Activated gamma-delta T cell treated with anti-CD3 and anti-CD28 coated beads, Interleukin-2, amount 50 U/mL, for 16 hours (primary cell): ENCODE measurements at places on chromosomes 12 and 14.

DNA sequence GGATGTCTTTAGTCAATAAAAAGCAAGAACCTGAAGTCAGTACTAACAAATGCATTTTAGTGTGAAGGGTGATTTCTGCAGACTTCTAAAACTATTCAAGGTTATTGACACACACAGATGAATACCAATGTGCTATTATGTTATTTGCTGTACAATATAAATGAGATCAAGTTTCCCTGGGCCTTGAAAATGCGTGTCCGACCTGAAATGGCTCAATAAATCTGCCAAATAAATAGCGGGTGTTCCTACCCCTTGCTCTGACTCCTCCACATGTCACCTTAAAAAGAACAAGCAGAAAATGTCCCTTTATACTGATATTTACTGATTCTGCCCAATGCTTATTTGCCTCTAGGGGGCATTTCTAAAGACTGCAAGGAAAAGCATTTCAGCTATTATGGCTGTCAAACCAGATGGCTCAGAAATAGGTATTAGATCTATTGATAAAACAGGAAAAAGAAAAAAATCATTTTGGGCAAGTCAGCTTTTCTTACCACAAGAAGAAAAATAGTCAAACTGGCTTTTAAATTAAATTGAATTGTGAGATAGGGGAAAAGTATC is 367.3 kb upstream of the KITLG start:
- DNase-seq = no peak

DNA sequence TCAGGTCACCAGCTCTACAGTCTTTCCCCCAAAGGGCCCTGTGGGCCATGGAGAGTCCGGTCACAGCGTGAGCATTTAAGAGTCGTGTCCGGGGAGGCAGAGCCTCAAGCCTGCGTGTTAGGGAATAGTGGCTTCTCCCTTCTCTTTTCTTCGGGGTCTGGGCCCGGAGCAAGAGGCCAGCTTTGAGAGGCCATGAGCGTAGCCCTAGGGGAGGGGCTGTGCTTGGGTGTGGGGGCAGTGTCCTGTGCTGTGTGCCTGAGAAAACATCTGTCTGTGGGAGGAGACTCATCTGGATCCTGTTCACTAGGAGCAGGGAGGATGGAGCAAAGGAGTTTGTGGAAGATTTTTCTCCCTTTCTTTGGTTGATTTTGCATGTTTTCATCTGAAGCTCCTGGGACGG is 5.3 kb downstream of the LRP1-AS start:
- DNase-seq = no peak

GRCh38 chr14:81453166-81453766 is 53.1 kb upstream of the STON2 start:
- peak; percentile 26 for DNase-seq

DNA sequence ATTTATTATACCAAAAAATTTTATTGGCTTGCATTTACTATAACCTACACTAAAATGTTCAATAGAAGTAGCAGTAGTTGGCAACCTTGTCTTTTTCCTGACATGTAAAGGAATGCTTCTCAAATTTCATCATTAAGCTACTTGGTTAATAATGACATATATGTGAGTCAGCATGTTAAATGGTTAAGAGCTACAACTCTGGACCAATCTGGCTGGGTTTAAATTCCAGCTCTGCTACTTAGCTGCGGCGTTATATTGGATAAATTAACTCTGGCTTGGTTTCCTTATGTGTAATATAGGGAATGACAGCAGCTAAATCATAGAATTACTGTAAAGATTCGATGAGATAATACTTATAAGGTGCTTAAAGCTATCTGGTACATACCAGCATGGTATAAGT is 53.7 kb upstream of the OTOGL start:
- no peak for DNase-seq

GRCh38 chr14:91888641-91889476 is 21.5 kb upstream of the TC2N start:
- no peak for DNase-seq

- DNase-seq = no peak
Observed at GRCh38 chr14:47651337-47651736, 24.1 kb downstream of the MDGA2 start.

GRCh38 chr12:132018193-132018916 is 68.6 kb downstream of the EP400 start:
- DNase-seq = no peak

- no peak for DNase-seq
Observed at GRCh38 chr14:86999036-86999435, 993.9 kb downstream of the GALC start.

- DNase-seq = no peak
Observed at GRCh38 chr12:41103614-41104013, 84.5 kb upstream of the PDZRN4 start.

DNA sequence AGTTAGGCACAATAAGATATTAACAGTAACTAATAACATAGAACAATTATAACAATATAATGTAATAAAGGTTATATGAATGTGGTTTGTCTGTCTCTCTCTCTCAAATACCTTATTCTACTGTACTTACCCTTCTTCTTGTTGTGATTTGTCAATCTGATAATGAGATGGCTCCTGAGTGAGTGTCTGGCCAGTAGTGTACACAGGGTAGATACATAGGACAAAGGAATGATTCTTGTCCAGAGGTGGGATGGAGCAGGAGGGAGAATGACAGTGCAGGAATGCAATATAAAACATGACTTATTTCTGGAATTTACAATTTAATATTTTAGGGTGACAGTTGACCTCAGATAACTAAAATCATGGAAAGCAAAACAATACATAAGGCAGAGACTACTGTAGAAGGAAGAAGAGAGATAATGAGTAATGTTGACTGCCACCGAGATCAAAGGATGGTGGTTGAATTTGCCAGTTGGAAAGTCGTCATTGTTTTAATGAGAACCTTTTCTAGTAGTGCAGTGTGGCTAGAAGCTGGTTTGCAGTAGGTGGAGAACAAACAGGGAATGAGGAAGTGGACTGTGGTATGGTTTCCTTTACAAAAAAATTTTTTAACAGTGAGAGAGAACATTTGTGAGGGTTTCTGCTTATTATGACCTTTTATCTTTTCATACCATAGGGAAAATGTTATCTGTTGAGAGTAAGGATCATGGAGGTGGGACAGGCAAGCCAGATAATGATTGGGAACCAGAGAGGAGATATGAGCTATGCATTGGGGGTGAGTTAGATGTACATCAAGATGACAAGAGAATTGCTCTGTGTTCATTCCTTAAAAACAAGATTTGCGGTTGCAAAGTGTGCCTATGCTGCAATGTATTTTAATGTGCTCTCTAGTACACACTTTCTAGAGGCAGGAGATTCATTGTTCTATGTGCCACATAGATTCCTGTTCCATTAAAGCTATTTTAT is 458.3 kb downstream of the BTG1 start:
- DNase-seq = peak; percentile 4

DNA sequence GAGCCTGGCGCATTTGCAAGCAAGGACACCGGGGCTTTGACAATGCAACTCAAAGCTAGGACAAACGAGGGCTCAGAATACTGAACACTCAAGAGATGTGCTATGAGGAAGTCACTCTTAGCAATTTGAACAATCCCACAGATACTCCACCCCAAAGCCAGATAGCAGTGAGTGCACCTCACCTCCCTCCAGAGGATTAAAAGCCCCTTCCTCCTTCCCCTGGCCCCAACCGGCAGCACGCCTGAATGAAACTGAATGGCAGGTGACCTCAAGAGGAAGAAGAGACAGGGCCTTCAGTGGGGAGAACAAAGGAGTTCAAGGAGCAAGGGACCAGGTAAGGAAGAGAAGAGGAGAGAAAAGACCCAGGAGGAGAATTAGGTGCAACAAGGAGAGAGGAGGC is 1.9 kb upstream of the KRT78 start:
- no peak for DNase-seq

DNA sequence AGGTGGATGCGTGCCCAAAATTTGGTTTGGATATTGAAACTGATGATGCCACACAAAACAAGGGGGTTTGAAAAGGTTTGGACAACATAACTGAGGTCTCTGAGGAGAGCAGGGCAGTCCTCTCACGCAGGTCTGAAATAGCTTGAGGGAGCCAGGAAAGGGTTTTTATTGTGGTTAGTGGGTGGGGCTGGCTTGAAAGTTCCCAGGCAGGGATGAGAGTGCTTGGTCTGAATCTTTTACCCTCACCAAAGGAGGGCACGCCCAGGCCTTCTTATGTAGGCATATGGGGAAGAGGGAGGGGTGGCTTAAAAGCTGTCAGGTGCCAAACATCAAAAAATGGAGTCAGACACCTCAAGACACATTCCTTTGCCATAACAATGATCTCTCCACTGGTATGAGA is 493.1 kb upstream of the CCDC196 start:
- DNase-seq = no peak

- no peak for DNase-seq
Observed at GRCh38 chr12:79547044-79547734, 143.6 kb downstream of the PAWR start.

- DNase-seq = no peak
Observed at GRCh38 chr14:69299286-69300035, 39.5 kb downstream of the GALNT16 start.

DNA sequence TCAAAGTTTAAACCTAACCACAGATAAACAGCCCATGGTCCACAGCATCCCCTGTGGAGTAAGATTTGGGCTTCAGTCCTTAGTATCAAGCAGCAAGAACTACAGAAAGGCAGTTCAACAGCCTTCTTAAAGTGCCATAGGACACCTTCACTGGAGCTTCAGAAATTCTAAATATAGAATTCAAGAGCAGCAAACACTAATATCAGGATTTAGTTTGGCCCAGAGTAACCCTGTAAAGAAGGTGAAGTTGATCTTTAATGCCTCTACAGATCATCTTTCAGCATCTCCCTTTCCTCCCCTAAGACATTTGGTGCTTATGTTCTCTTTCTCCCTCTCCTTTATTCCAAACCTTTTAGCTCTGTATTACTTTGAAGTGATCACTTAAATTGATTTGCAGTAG is 59.5 kb upstream of the ARHGAP5 start:
- DNase-seq = no peak

GRCh38 chr14:52399921-52400595 is 85.9 kb downstream of the PTGER2 start:
- DNase-seq = no peak
